ENCODE measurements at places on chromosomes 4 and X. TPM values are rescaled to one million over a fixed set of nuclear protein-coding genes. Genes with fewer than 3 reads are reported as not detected.

- DNase-seq = no peak
These were observed 587.4 kb downstream of the RPA4 start for GRCh38 chrX:97471071-97471470.

DNA sequence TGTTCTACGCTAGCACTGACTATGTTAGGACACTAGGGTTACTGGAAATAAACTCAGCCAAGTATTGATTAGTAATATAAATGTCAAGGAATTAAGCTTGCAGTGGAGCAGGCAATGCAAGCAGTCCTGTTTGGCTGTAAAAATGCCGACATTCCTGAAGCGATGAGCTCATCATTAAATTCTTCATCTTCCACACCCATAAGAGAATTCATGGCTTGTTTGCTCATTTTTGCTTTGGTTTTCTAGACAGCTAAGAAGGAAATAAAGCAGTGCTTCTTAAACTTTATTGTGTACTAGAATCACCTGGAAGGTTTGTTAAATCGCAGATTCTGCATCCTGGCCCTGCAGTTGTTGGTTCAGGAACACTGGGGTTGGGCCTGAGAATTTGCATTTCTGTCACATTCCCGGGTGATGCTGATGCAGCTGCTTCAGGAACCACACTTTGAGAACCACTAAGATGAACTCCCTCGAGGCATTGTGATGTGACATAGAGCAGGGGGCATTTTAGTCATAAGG, 17.8 kb downstream of the ANXA3 start:
- DNase-seq = no peak

Gene CHST7
- polyA plus RNA-seq = 2.2 TPM

Gene TNMD
- 4.6 TPM for polyA plus RNA-seq

Gene TCEAL2
- 21.2 TPM for polyA plus RNA-seq

Measured in renal pelvis (tissue), 12 donors.